Activated CD4-positive, alpha-beta memory T cell treated with anti-CD3 and anti-CD28 coated beads for 36 hours (primary cell): ENCODE measurements at places on chromosomes 5 and 9.

DNA sequence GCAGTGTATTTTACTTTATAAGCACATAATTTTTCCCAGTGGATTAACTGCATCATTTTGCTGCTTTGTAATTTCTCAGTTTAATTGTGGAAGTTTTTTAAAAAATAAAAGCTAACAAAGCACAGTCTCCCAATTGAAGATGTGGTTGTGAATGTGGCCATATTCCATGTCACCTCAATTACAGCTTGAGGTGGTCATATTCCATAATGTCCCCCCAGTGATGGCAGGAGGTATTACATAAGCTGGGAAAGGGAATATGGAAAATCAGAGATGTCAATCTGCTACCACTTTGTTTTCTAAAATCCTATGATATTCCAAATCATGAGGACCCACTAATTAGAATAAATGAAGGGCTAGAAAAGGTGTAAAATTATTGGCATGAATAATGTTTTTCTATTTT, 1672.0 kb upstream of the CDH9 start:
- no peak for DNase-seq

DNA sequence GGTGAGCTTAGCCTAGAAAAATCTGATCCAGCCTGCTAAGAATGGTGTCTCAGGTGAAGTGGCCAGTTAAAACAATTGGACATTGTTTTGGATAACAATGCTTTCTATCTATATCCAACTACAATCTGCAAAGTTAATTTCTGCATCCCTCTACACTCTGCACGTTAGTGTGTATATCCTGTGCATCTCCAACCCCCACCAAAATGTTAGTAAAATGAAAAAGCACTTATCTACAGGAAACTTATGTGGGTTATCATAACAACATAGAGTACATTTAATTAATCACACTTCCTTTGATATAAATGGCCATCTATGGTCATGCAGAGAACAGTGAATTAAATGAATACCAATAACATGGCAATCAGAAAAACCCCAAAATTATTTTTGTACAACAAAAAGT, 158.7 kb downstream of the NFIB start:
- no peak for DNase-seq

GRCh38 chr5:157219491-157220271, 39.0 kb downstream of the ITK start:
- peak; percentile 58 for DNase-seq

DNA sequence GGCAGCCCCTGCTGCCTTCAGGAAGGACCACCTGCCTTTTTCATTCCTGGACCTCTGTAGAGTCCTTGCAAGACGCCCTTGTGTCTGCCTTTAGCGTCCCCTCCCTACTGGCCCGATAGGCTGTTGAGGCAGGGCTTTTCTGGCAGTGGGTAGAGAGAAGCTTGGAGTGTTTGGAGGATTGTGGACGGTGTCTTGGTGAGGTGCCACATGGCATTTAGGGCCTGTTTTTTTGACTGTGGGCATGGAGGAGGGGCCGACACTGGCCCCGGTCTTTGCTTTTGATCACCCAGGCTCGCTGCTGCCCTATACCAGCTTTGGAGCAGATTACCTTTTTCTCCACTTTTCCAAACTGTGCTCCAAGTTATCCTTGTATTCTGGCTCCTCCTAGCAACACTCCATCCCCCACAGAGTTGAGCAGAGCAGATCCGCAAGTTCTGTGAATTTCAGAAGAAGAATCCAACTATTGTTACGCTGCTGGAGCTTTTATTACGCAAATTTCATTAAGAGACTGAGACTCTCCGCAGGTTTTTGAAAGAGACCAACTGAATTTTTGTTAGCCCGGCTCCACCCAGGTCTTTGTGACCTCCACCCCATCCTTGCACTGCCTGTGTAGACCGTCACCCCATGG, 34.8 kb upstream of the PRDM12 start:
- DNase-seq: no peak

- no peak for DNase-seq
Observed at GRCh38 chr5:98631311-98632054, 142.0 kb upstream of the RGMB start.
